ENCODE measurements at places on chromosomes 1 and 21.

DNA sequence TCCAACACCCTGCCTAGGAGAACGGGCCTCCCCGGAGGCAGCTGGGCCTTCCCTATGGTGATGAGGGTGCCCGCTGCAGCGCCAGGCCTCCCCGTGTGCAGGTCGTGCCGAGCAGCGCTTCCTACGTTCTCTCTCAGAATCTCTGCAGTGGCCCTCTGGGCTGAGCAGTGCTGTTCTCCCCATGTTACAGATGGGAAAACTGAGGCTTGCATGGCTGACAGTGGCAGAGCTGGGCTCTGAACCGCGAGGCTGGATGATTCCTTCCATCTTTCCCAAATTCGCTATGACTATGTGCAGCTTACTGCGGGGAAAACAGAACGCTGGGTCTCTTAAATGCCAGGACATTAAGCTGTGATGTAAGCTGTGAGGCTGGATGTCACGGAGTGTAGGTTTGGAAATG, 8.9 kb downstream of the KLHL21 start:
- no peak for DNase-seq

GRCh38 chr1:213988507-213989001, 781 bp downstream of the PROX1 start:
- DNase-seq, result no peak

GRCh38 chr21:37675202-37675801, 241.0 kb downstream of the KCNJ6 start:
- DNase-seq, result peak; percentile 23

GRCh38 chr1:229031061-229031460, 239.8 kb upstream of the RAB4A start:
- no peak for DNase-seq

GRCh38 chr1:185287451-185287850, 29.6 kb downstream of the IVNS1ABP start:
- no peak for DNase-seq

GRCh38 chr1:42847111-42847595, 740 bp downstream of the ZNF691 start:
- peak; percentile 52 for DNase-seq

DNA sequence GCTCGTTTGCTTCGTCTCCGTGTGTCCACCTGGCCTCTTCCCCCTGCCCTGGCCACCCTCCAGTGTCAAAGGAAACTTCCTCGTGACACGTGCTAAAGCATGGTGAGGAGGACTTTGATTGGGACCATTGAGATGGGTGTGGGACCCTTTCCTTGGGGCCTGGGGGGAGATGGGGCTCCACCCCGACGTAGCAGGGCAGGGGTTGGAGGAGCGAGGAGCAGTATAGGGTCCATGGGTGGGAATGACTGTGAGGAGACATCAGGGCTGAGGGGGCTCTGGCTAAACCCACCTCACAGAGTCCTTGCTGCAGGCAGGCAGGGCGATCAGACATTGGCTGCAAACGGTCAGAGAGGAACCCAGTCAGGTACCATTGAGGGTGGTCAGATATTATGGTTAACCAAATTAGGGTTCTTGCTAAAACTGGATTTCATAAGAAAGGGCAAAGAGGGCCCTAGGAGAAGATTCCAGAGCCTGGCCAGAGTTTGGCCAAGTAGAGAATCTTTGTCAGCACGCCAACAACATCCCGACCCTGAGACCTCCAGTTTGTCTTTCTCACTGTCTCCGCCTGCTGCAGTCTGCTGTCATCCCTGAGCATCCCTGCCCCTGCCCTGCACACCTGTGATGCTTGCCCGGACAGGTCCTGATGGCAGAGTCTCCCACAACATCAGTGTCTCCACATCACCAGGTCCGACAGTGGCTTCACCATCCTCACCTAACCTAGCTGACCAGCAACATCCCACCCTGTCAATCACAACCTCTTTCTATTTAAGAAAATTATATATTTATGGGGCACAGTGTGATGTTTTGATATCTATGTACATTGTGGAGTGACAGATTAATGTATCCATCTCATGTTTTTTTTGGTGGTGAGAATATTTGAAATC, 8.0 kb downstream of the RNF187 start:
- no peak for DNase-seq

DNA sequence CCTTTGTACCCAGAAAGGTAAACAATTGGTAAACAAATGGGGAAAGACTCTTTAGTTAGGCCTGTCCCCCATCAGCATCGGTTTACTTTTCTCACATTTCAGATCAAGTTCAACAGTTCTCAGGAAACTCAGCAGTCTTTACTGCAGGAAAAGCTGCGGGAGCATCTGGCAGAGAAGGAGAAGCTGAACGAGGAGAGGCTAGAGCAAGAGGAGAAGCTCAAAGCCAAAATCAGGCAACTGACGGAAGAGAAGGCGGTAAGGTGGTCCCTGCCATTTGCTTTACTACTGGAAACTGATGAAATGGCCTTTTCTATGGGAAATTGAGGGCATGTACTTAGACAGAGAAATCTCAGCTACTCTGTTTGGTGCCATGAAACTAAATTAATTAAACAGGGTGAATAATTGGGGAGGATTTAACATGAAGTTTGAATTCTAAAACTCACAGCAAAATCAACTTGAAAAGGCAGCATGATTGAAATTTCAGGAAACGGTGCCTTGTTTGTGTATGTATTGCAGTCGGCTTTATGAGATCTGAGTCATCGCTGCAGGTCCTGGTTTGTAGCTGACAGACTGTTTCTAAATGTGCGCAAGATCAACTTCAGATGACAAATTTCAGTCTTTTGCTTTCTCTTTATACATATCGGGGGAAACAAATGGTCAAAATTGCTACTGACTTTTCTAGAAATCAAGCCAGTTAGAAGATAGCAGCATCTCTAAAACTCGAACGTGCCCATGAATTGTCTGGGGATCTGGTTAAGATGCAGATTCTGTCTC, 67.9 kb upstream of the EFHD2 start:
- DNase-seq, result no peak

DNA sequence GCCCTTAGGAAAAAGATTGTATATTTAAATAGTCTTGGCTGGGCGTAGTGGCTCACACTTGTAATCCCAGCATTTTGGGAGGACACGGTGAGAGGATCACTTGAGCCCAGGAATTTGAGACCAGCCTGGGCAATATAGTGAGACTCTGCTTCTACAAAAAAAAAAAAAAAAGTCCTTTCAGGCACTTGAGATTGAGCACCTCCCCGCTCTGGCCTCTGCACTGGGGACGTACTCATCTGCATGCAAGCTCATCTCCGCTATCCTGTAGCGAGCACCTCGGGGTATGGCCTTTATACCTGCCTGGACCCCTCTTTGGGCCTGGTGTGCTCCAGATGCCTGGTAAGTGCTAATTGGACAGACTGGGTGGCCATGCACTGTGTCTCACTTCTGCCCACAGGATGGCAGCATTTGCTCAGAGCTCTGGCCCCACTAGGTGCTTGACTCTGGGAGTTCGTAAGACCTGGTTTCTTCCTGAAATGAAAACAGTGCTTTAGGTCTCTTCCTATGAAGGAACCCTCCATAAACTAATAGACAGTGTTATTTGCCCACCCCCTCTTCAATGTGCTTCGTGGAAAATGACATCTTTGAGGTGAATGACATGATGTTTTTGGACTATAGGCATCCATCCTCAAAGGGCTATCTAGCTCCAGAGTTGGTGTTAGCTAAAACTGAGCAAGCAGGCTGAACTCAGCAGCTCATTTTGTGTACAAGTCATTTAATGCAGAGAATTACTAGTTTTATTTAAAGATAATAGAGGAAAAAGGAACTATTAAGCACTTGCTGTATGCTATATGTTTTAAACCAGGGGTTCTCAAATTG, 61.7 kb upstream of the ADAR start:
- peak; percentile 55 for DNase-seq

DNA sequence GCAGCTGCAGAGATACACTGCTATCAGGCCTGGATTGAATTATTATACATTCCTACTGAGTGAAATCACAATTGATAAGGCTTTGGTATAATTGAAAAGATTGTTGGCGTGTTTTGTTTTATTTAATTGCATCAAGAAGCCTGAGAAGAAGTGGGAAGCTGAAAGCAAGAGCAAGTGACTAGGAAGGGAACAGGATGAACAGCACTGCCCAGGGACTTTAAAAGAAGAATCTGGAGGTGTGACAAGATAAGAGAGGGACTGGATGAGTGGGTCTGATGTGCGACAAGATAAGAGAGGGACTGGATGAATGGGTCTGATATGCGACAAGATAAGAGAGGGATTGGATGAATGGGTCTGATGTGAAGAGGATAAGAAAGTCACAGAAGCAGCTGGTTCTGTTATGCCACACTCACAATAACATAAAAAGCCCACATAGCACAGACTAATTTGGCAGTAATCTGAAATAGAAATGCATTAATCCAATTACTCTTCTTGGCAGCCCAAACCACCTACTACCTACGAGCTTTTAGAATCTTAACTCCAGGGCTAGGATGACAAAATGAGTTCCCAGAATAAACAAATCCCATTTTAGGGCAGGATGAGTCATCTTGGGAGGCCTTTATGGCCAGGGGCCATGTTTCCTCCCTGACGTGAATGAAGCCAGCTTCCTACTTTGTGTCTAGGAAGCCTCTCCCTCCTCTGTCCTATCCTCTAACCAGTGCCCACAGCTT, 129.7 kb downstream of the DUSP10 start:
- DNase-seq, result no peak

DNA sequence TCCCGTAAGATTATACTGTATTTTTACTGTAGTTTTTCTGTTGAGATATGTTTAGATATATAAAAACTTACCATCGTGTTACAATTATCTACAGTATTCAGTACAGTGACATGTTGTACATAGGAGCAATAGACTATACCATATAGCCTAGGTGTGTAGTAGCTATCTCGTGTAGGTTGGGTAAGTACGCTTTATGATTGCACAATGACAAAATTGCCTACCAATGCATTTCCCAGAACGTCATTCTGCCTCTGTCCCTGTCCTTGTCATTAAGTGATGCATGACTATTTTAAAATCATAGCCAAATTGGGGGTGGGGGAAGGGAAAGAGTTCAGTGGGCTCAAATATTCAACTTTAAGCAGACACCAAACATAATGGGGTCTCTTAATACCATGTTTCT, 233.8 kb upstream of the TMEM51 start:
- no peak for DNase-seq

GRCh38 chr1:187264995-187265602, 436.4 kb downstream of the PLA2G4A start:
- peak; percentile 5 for DNase-seq

DNA sequence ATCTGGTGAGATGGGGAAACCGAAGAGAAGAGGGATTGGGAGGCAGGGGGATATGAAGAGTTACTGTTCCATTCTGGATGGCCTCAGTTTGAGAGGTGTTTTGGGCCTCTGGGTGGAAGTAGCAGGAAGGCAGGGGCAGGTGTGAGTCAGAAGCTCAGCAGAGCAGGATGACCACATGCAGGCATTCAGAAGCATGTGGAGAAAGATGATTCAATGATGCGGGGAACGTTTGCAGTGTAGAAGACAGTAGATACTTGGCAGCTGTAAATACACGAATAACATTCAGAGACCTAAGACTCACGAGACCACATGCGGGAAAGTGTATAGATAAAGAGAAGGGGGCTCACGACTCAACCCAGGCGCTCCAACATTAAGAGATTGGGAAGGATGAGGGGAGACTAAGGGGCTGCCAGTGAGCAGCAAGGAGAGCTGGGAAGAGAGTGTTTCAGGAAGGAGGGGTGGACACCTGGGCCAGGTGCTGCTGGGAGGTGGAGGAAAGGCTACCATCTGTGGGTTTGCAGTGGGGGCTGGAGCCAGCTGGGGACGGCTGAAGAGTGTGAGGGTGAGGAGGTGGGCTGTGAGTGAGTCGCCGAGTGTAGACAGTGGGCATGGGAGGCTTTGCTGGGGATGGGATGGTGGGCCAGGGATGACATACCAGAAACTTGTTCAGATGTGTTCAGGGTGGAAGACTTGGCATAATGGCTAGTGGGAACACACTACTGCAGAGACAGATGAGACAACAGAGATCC, 5.8 kb upstream of the EPS8L3 start:
- DNase-seq, result no peak

DNA sequence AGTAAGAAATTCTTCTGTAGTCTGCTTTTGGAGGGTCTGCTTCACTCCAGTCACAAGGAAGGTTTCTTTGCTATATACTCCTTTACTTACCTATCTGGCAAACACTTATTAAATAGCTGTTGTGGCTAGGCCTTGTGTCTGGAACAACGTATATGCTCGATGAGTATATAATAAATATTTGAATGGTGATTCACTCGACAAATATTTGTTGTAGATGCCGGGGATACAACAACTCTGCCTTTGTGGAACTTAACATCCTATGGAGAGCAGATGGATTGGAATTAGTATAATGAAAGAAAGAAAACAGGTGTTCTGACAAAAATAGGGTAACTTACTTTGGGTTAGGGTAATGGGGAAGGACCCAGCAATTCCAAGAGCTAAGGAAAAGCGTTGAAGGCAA, 31.1 kb downstream of the KPNA6 start:
- DNase-seq, result no peak

DNA sequence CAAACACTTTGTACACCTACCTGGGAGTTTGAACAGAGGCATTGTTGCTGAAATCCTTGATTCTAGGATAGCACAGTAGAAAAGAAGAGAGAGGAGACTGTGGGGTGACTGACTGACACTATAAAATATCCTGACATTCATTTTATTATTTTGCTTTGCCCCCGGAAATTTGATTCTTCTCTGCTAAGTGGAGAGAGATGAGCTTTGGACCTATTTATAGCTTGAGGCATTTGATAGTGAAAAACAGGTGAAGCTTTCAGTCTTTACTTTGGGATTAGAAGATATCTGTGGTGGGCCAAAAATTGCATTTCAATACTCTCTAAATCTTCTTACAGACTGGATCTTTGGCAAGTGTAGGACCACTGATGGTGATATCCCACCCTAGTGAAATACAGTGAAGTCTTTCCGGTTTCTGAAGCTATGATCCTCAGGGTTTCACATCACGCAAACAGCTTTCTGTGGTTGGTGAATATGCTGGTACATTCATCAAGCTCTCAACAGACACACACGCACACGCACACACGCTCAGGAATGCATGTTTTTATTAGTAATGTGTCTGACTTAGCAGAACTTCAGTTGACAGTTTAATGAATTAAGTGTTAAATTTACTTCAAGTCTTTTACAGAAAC, at the start of gene AMPD1:
Gene AMPD1, minus strand, starts transcription at position 117 of the 629 bp plus-strand sequence. Its CDS starts 75 bp downstream, at position 42.
- no peak for DNase-seq

DNA sequence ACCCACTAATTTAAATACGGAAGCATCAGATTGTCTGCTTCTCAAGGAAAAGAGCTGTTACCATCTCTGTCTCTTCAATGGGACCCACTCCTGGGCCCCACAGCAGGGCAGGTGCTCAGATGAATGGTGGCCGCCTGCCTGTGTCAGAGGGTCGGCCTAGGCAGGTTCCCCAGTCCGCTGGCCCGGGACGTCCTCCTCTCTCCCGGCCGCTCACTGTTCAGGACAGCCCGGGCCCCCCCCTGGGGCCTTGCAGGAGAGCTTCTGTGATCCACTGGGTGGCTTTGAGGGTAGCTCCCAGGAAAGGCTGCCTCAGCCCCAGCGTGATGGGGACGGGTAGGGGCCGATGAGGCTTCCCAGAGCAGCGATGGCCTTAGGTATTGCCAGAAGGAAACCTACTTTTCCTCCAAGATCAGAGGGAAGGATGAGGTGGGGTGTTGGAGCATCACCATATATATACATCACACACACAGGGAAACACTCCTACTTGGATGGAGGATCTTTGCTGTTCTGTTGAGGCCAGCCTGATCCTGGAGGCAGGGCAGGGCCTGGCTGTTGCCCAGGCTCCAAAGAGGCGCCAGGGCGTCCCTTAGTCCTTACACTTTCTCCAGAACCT, 231.3 kb downstream of the SDCCAG8 start:
- no peak for DNase-seq

Measured in DND-41 (cell line).